ENCODE measurements at places on chromosomes 16 and 17.

GRCh38 chr17:37689317-37689716 lies 46.1 kb upstream of the DDX52 start:
- DNase-seq: no peak

DNA sequence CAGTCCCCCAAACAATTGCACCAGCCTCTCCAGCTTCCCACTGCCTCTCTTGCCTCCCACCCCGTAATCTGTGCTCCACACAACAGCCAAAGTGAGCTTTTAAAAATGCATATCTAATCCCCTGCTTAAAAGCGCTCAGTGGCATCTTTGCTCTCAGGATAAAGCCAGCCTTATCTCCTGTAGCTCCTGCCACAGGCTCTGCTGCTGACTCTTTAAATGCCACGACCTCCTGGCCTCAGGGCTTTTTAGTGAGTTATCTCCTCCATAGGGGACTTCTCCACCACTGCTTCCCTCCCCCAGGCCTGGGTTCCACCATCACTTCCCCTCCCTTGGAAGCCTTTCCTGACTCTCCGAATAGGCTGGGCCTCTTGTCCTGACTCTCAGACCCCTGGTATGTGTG lies 98.6 kb downstream of the GNAO1 start:
- DNase-seq: no peak

DNA sequence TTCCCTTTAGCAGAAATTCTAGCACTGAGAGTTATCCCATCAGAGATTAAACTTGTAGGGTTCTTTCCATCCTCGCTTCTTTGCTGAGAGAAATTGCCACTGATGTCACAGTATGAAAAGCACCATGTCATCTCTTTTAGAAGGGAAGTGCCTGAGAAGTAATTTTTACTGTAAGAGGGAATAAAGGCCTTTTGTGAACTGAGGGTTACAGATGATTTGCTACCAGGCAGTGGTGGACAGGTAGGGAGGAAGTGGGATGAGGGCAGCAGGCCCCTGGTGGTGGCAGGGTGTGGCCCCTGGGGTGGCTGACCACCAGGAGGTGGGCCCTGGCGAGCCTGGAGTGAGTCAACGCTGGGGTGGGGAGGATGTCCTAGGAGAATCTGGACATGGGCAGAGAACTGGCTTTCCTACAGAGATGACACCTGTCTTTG lies 6.4 kb upstream of the MILR1 start:
- DNase-seq: peak; percentile 42

DNA sequence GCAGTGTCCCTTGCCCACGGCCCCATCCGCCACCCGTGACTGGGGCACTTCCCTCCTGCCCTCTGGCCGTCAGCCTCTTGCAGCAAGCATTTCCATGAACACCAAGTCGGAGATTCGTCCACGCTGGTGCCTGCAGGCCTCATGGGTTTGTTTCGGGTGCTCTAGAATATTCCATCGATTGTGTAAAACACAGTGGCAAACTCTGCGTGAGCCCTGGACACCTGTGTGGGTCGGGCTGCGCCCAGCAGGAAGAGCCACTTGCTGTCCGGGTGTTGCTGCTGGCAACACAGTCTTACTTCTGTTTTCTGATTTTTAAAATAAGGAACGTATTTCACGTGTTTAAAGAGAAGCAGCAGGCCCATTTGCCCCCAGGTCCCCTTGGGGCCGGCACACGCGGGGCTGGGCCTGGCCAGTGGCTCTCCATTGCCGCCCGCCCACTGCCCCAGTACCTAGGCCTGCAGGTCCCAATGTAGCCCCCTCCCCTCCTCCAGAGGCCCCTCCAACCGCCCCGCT lies 10.0 kb downstream of the CYBC1 start:
- DNase-seq: no peak

GRCh38 chr17:81128774-81129173 lies 36.5 kb upstream of the PVALEF start:
- DNase-seq: no peak

DNA sequence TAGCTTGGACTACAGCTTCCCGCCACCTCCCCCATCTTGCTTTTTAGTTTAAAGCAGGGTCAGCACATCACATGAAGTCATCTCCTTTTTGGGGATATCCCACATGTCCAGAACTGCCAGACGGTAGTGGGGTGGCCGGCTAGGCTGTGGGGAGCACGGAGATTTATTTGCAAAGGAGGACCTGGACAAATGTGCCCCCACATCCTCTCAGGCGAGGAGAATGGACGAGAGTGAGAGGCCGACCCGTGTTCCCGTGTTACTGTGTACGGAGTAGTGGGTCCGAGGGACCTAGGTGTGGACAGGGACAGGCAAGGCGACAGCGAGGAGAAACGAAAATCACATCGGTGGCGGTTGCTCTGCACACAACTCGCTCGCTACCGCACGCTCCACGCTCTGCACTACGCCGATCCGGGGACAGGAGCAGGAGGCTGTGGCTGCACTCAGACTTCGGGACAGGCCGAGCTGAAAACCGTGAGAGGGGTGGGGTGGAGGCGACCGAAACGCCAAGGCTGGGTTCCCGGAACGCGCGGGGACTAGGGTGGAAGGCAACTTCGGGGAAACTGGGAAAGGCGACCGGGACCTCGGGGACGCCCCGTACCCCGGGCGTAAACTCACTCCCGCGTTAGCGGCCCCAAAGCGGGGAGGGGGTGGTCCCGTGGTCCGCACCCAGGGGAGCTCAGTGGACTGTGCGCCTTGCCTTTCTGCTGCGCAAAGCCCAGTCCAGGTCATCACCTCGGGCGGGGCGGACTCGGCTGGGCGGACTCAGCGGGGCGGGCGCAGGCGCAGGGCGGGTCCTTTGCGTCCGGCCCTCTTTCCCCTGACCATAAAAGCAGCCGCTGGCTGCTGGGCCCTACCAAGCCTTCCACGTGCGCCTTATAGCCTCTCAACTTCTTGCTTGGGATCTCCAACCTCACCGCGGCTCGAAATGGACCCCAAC lies at the start of gene MT1A:
Gene MT1A (plus strand): TSS at position 853 of the 937 bp plus-strand sequence. CDS start 73 bp downstream, at position 926.
- no peak for DNase-seq

DNA sequence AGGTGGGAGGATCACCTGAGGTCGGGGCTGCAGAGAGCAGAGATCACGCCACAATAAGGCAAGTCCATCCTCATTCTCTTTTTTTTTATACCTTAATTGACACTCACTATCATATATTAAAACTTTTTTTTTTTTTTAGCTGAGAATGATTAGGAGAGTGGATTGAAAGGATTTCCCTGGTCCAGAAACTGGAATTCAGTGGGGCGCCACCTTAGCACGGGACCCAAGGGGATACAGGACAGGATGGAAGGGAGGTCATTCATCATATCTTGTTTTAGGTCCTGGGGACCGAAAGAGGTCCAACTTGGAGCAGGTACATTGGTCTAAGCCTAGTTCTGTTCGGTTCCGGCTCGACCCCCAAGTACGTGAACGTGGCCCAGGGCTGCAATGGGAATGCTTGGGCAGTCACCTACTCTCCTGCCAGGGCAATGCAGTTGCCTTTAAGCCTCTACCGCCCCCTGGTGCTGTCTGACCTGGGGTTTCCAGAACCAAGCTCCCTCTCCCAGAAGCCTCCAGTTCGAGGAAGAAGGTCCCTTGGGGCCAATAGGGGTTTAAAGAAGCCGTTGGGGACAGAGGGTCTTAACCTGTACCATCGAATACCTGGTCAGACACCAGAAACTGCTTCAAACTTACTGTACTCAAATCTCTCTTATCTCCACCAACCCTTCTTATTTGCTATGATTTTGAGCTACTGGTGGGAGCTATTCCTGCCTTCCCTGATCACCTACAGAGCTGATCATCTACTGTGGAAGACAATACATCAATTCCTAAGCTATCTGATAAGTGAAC lies 19.9 kb upstream of the GPATCH8 start:
- peak; percentile 52 for DNase-seq

Measured in CD4-positive, alpha-beta T cell treated with Interleukin-1 beta for 1 hour (primary cell).